ENCODE measurements at places on chromosomes 2 and 18.

DNA sequence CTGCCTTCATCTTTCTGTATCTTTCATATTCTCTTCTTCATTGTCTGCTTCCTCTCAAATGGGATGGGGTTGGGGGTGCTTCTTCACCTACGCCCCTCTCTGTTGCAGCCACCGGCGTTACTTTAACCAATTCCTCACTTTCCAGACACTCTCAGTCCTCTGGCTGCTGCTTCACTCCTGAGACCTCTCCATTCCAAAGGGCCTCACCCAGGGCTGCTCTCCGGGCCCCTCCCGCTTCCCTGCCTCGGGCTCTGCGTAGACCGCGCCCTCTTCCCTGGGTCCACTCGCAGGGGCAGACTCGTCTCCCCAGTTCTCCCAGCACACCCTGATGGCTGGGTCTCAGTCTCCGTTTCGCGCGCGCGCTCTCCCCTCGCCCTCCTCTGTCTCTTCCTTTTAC lies 926 bp downstream of the SERPINB8 start:
- no peak for DNase-seq

GRCh38 chr18:49922228-49922627 lies 108.9 kb upstream of the ACAA2 start:
- no peak for DNase-seq

- no peak for DNase-seq
These were observed 108.8 kb downstream of the GYPC start for GRCh38 chr2:126764686-126765265.

GRCh38 chr2:165185633-165186032 lies 18.2 kb downstream of the SCN3A start:
- DNase-seq: no peak

DNA sequence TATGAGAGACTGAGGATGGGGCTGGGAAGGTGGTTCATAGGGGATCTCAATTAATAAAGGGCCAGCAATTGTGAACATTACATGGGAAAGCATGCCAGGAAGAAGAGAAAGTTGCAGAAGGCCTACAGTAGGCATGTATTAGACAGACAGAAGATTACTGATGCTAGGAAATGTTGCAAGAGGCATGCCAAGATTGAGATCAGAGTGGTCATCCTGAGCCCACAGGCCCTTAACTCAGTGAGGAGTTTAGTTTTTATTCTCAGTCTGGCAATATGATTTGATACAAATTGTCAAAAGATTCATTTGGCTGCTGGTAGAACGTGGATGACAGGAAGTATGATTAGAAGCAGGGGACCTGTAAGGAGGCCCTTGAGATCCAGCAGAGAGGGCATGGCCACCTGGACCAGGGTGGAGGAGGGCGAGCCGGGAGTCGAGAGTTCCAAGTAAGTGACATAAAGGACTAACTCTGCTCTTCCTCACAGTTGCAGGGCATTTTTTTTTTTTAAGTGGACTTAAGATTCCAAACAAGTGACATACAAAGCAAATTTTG lies 54.9 kb downstream of the EPHA4 start:
- DNase-seq: no peak

- DNase-seq: no peak
These were observed 188.6 kb downstream of the LRP1B start for GRCh38 chr2:141942006-141942789.

GRCh38 chr18:9062418-9062751 lies 40.1 kb upstream of the NDUFV2 start:
- no peak for DNase-seq

GRCh38 chr2:41706286-41706685 lies 341.5 kb upstream of the PKDCC start:
- no peak for DNase-seq

GRCh38 chr2:102186791-102187495 lies at the start of gene IL1RL2:
TSS of gene IL1RL2 (plus strand) at chr2:102187023. CDS start at chr2:102187868, 845 bp downstream.
- no peak for DNase-seq

DNA sequence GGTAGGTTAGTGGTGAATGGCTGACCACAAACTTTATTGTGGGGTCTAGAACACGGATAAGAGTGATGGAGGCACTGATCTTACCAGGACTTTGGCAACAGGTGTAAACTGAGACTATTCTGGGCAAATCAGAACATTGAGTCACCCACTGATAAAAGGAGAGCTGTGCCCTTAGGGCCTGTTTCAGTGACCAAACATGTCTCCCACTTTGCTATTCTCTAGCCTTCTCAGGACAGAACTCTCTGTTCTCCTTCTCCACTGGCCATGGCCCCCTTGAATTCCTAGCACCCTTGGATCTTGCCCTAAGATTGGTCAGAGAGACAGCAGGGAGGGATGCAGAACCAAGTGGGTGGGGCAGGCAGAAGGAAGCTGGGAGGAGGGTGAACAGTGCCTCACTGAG lies 18.3 kb downstream of the TRPM8 start:
- no peak for DNase-seq

GRCh38 chr2:88545118-88545517 lies 82.1 kb downstream of the EIF2AK3 start:
- no peak for DNase-seq

DNA sequence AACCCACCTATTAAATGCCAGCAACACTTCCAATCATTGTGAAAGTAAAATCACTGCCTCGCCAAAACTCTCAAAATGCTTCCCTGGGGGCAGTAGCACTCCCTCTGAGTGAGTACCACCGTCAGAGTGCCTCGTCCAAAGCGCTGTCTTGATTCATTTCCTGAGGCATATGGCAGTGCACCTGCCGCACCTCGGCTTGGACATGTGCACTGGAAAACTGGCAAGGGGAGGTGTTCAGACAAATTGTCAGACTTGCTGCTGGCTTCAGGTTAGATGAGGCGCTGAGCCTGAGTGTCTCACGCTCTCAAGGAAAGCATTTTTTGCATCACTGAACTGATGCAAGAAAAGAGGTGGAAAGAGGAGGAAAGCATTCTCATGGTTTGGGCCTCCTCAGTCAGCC lies 132.8 kb downstream of the ATL2 start:
- no peak for DNase-seq

GRCh38 chr18:77671456-77672167 lies 422.0 kb downstream of the GALR1 start:
- no peak for DNase-seq

DNA sequence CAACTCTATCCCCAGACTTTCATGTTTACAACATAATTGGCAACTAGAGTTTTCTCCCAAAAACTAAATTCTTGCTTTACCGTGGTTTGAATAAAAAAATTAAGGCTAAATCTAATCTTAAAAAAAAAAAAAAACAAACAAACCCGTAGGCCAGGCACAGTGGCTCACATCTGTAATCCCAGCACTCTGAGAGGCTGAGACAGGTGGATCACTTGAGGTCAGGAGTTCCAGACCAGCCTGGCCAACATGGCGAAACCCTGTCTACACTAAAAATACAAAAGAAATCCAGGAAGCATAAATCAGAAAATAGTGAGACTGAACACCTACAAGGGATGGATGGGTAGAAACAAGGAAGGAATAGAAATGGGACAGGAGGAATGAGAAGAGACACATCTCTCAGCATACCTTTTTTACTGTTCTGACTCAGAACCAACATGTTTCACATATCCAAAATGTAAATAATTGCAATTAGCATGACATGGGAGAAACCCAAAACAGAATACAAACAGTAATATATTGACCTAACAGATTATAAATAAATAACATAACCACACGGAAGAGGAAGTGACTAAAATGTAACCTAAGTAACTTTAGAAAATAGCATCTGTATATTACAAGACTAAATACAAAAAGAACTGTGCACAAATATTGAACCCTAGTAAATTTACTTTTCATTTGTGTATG lies 17.5 kb downstream of the MGAT4A start:
- no peak for DNase-seq

- no peak for DNase-seq
These were observed 5.9 kb upstream of the SPRED2 start for GRCh38 chr2:65438137-65438899.

GRCh38 chr2:160603771-160604510 lies 110.3 kb upstream of the RBMS1 start:
- DNase-seq: no peak

- DNase-seq: no peak
These were observed 8.4 kb upstream of the NR4A2 start for GRCh38 chr2:156340804-156341451.

- DNase-seq: no peak
These were observed 44.4 kb downstream of the ALPK2 start for GRCh38 chr18:58584200-58585127.

GRCh38 chr18:55351980-55352714 lies 235.8 kb downstream of the TCF4 start:
- DNase-seq: no peak

DNA sequence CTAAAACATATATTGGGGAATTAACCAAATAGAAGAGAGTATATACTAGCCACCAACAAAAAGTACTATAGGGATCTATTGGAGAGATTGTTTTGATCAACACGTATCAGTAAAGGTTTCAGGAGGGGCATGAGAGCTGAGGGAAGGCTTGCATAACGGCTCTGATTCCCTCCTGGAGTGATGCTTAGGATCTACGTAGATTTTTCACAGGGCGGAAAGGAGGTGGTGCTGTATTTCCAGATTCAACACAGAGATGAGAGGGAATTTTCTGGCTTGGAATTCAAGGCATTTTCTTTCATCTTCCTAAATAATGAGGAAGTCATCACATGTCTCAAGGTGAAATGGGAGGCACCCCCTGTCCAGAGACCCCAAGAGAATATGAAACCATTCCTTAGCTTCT lies 443.8 kb downstream of the CMPK2 start:
- no peak for DNase-seq

GRCh38 chr2:204274991-204275390 lies 270.3 kb upstream of the PARD3B start:
- DNase-seq: no peak

DNA sequence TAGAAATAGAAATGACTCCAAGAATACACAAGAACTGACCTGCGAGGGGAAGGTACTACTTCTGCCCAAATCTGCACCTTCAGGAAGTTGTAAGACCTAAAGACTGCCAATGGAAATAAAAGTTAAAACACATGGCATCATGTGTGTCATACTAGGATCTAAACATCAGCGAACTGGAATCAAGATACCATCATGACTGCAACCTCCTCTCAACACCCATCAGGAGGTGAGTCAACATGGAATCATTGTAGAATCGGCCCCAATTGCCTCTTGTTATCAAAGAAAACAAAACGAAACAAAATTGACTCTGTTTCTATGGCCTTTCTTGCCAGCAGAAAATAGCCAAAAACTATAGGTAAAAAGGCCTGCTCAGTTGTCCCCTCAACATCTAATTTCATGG lies 15.1 kb downstream of the RDH14 start:
- DNase-seq: no peak

DNA sequence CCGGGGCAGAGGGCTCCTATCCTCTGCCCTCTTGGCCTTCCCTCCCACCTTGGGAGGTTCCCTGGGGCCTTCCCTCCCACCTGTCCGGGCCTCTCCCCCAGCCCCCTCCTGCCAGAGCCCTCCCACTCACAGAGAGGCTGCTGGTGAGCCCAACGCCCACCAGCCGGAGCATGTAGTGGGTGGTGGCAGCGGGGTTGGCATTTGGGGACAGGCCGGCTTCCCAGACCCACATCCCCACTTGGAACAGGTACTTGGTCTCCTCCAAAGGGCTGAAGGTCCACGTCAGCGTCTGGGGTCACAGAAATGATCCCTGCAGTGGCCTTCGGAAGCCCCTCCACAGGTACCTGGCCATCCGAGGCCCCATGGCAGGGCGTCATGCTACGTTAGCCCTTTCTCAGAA lies 19.3 kb downstream of the CFAP65 start:
- no peak for DNase-seq

GRCh38 chr2:172098650-172099471 lies 3.8 kb downstream of the DLX2 start:
- no peak for DNase-seq

Data from HL-60 (cell line).